ENCODE measurements at places on chromosomes 7 and 10.

- no peak for DNase-seq
Measured at GRCh38 chr7:116984917-116985316, 31.6 kb downstream of the ST7 start.

DNA sequence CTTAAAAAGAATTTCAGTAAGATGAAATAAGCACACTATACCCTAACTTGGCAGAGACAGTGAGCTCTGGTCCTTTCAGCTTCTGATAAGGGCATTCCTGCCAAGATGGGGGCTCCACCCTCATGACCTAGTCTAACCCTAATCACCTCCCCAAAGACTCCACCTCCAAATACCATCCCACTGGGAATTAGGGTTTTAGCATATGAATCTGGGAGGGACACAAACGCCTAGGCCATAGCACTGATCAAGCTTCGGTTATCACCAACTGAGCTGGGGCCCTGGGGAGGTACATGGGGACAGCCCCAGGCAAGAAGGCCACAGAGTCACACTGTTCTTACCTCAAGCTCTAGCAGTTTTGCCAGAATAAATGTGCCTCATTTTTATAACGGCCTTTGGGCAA, 31.4 kb downstream of the PALS2 start:
- no peak for DNase-seq

DNA sequence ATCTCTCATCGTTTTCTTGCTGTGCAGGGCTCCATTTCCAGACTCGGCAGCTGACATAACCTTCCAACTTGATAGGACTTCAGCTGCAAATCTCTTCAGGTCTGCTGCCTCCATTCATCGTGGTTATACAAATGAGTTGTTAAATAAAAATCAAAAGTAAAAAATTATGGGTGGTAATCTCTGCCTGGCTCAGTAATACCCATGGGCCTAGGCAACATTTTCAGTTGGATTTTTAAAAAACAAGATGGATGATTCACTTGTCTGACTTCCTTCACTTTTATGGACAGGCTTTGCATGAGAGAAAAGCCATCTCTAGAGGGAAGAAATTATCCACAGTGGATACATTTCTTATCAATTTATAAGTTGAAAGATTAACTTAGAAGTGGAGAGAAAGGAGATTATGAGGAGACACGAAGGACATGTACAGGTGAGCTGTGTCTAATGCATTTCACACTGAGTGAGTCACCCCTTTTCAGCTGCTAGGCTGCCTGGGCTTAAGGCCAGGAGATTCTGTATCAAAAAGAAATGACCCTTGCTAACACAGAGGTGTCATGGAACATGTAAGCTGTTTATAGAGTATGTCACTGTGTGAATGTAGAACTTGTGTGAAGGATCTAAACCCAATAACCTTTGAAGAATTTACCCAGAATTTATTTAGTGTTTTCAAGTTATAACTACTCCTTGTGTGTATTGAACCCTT, 495.1 kb downstream of the AUTS2 start:
- DNase-seq, result no peak

- DNase-seq, result no peak
Measured at GRCh38 chr10:92690915-92691590, 1.3 kb downstream of the HHEX start.

DNA sequence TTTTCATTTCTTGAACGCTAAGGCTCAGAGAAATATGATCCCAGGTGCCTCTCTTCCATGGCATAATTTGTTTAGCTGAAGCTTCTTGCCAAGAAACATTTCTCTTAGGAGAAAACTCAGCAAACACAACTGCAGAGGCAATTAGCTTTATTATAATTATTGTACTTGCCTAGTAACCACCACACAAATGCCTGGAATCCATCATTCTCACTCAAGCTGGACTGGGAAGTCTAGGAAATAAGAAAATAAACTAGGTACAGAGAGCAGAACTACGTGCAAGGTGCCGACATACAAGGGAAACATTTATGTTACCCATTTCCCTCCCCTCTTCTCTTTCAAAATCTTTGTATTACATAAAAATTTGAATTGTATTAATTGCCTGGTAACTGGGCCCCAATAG, 15.1 kb downstream of the SLC35B4 start:
- DNase-seq, result no peak

Measured in stimulated activated CD8-positive, alpha-beta memory T cell treated with anti-CD3 and anti-CD28 coated beads, Interleukin-2, amount 100 ng/mL, for 48 hours (primary cell).